Activated CD4-positive, alpha-beta T cell treated with anti-CD3 and anti-CD28 coated beads, Interleukin-2, amount 50 U/mL, for 48 hours (primary cell): ENCODE measurements at places on chromosomes 11 and 22.

DNA sequence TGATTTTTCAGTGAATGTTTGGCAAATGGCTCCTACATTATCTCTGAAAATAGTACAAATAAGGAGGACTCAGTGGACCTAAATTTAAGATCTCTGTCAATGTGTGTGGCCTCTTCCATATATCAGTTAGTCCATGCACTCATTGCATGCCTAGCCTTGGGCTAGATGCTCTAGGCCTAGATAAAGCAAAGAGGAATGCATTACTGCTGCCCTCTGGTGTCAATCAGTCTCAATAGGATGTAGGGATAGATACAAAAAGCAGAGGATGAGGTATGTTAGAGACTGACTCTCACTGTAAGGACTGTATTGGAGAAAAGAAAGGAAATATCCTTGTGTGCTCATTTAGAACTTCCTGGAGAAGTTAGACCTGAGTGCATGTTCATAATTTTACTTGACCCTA lies 42.0 kb downstream of the MS4A2 start:
- DNase-seq: no peak

- no peak for DNase-seq
Measured at GRCh38 chr11:56533054-56533740, 9.9 kb downstream of the OR5M11 start.

- DNase-seq: no peak
Measured at GRCh38 chr11:10091314-10092045, 202.5 kb downstream of the SBF2 start.

- peak; percentile 50 for DNase-seq
Measured at GRCh38 chr11:721741-722345, 15.8 kb downstream of the EPS8L2 start.

DNA sequence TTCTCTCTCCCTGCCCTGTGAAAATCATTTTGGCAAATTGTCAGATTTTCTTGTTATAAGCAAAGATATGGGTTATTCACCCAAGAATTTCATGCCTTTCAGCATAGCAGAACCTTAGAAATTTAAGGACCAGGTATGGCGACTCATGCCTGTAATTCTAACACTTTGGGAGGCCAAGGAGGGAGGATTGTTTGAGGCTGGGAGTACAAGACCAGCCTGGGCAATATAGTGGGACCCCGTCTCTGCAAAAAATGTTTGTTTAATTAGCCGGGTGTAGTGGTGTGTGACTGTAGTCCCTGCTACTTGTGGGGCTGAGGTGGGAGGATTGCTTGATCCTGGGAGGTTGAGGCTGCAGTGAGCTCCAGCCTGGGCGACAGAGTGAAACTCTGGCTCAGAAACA lies 27.6 kb downstream of the APLP2 start:
- no peak for DNase-seq

DNA sequence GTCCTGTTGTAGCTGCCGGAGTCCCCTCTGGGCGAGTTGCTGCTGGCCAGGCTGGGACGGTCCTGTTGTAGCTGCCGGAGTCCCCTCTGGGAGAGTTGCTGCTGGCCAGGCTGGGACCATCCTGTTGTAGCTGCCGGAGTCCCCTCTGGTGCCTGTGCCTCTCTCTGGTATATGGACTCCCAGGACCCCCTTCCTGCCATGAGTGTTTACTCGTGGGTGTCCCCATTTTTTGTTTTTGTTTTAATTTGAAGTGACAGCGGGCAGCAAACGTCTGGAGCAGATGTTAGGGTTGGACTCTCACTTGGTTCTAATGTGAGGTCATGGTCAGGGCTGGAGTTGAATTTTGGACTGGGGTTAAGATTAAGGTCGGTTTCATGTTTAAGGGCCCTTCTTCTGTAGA lies 14.2 kb downstream of the SHANK3 start:
- DNase-seq: no peak

DNA sequence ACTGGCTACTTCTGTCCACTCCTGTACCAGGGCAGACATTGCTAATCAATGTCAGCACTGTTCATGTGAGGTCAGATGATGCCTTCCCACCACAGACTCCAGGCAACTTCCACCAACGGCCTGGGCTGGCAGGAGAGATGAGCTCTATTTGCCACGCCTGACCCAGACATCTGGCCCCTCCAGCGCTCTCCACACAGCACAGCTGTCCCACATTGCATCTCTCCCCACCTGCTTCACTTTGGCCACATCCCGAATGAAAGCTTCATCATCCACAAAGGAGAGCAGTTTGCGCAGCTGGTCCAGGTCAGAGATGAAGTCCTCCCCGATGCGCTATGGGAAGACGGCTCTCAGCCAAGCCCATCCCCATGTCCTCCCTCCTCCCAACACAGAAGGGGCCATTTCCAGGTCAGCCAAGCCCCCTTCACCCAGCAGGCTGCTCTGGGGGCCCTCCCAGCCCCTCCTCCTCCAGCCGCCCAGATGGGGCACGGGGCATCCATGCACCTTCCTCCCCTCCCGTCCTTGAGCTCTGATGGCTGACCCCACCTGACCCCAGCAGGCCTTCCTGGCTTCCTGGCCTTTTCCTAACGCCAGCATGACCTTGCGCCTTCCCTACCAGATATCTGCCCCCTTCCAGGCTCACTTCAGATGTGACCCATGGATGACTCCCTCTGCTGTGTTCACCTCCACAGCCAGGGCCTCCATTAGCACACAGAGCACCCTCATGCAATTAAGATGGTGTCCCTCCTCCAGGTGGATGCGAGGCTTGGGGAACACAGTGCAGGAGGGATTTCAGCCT lies 7.4 kb downstream of the PYGM start:
- no peak for DNase-seq

- DNase-seq: peak; percentile 19
Measured at GRCh38 chr11:128464878-128465450, 122.4 kb downstream of the ETS1 start.

DNA sequence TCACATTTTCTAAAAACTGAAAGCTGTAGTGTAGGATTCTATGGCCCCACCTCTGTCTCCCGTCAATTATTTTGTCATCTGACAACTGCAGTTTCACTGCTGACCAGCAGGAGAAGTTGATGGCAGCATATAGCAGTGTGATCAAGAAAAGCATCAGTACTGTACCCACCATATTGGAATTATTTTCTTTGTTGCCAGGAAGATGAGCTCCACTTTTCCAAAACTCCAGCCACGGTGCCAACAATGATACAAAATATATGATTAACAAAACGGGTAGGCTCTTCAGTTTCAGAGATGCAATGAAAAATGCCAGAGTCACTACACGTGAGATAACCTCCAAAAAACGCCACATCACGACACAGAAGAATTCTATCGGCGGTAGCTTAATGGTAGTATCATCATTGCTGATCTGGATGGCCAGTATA lies 41.3 kb downstream of the XKR3 start:
- no peak for DNase-seq

GRCh38 chr22:24429411-24430365 lies 2.3 kb downstream of the ADORA2A start:
- peak; percentile 88 for DNase-seq

- DNase-seq: no peak
Measured at GRCh38 chr11:20362481-20362880, 1.0 kb upstream of the HTATIP2 start.

GRCh38 chr22:25987948-25988347 lies 181.3 kb upstream of the SEZ6L start:
- no peak for DNase-seq
